Stimulated activated CD8-positive, alpha-beta memory T cell treated with anti-CD3 and anti-CD28 coated beads, Interleukin-4, amount 100 ng/mL, for 1 hour (primary cell): ENCODE measurements at places on chromosomes 2 and 18.

GRCh38 chr2:106032676-106033075 is 161.4 kb downstream of the UXS1 start:
- no peak for DNase-seq

DNA sequence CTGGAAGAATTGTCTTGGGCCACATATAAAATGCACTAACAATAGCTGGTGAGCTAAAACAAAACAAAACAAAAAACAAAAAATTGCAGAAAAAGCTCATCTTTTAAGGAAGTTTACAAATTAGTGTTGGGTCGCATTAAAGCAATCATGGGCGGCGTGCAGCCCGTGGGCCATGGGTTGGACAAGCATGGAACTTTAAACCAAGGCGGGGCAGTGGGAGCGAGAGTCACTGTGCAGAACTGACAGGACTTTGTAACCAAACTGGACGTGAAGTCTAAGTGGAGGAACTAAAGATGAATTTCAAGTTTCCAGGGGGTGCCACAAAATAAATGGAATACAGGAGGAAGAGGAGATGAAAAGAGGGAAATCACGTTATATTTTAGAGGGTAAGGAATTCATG is 80.7 kb downstream of the PSMG2 start:
- no peak for DNase-seq

DNA sequence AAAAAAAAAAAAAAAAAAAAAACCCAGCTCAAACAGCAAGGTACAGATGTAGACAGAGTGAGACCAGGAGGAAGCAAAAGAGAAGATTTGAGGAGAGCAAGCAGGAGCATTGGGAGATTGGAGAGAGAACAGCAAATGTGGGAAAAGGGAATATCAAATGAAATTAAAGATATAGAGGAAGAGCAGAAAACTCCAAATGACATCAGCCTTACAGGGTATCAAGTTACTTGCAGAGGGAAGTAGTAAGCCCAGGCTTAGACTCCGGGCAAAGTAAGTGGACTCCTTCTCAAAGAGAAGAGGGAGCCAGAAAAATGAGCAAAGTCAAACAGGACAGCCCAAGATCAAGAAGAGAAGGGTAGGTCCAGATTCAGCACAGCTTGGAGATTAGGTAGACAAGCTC is 93.3 kb upstream of the PPP1CB start:
- DNase-seq: no peak

DNA sequence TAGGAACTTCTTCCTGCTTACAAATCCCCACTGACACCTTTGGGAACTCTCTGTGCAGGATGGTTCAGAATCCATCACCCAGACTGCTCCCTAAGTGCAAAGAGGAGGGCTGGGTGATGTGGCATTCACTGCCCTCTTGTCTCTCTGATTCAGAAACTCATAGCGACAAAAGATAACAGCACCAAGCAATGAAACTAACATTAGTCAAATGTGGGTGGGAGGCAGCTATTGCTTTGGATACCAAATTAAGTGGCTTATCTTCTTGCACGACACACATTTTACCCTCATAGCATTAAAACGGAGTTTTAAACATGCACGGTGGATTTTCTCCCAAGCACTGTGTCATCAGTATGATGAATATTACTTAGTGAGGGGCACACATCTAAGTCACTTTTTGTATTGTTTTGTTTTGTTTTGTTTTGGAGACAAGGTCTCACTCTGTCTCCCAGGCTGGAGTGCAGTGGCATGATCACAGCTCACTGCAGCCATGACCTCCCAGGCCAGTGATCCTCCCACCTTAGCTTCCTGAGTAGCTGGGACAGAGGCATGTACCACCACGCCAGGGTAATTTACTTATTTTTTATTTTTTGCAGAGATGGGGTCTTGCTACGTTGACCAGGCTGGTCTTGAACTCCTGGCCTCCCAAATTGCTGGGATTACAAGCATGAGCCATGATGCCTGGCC is 40.9 kb upstream of the NEB start:
- no peak for DNase-seq

- DNase-seq: no peak
These were observed 151.8 kb downstream of the ST6GAL2 start for GRCh38 chr2:106734165-106734564.

- DNase-seq: no peak
These were observed 15.5 kb downstream of the MAP3K20 start for GRCh38 chr2:173090973-173091660.
